Stimulated activated CD4-positive, alpha-beta T cell treated with anti-CD3 and anti-CD28 coated beads, TNF-alpha, amount 100 ng/mL, for 1 hour (primary cell): ENCODE measurements at places on chromosomes 4 and X.

DNA sequence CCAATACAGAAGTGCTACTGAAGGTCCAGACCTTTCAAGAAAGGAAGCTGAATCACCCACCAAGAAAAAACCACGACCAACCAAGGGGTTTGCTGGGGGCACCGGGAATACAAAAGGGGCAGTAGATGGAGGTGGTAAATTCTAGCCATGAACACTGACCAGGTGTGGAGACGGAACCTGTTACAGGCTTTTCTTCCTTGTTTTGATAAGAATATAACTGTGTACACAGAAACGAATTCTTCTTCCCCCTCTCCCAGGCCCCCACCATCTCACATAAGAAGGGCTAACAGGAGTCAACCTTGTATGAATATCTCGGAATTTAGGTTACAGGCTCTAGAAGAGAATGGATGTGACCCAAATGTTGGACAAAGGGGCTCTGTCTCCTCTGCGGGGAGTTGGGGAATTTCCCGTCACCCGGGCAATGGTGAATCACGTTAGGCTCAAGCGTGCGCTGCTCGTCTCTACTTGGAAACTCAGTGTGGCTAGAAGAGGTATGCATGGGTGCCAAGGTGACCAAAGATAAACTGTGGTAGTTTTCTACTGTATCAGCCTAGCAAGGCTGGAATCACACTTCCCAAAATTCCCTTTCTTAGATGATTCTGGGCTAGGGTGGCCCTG, 87.0 kb downstream of the AFAP1 start:
- DNase-seq, result no peak

DNA sequence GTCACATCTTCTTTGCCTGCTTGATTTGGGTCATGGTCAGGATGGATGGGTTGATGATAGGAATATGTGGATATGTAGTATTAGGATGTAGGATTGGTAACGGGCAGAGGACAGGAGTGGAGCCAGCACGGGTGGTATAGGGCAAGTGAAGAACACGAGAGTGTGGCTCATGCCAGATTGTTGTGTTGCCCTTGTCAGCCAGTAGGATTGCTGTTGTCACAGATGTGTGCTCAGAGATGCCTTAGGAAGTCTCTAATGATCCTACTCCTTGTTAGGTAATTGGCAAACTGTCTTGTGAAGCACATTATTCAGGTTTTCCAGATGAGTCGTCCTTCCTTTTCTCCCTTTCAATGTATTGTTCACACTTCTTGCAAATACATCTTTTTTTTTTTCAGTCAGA, 5.5 kb downstream of the ATP10D start:
- no peak for DNase-seq

DNA sequence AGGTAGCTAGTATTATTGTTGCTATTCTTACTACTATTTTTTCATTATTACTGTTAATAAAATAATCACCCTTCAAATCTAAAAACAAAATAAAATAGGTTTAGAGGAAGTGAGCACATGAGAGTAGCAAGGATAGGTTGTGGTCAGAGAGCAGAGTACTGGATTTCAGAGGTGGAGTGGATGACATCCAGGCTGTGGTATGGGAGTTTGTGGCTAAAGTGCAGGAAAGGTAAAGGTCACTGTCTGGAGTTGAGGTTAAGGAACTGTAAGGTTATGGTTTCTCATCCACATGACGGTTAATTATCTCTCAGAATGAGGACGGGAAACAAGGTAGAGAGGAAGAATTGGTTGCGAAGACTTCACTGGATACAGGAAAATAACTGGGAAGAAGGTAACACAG, 27.7 kb downstream of the STEEP1 start:
- no peak for DNase-seq

DNA sequence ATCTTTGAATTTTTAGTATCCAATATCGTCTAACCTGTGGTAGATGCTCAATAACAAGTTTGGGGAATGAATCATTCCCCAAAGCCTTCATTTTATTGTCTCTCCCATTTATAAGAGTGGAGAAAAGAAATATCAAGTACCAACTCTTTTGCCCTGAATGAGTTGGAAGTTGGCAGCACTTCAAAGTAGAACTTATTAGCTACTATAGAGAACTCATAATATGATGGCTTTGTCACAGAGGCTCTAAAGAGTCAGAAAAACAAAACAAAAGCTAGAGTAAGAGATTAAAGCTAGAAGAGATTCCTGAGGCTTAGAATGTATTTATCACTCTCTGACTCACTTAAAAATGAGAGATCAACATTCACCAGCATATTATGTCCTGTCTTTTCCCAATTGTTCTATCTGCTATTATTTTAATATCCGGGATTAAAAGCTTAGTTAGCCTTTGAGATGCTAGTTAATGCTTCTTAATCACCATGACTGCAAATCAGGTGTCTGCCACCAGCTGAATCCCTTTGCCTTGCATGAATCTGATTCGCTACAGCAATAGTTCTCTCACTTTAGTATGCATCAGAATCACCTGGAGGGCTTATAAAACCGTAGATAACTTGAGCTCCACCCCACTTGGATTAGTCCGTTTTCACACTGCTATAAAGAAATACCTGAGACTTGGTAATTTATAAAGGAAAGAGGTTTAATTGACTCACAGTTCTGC, 77.9 kb downstream of the PALLD start:
- DNase-seq, result no peak

- DNase-seq, result no peak
Measured at GRCh38 chrX:68892651-68893050, 63.8 kb downstream of the EFNB1 start.

DNA sequence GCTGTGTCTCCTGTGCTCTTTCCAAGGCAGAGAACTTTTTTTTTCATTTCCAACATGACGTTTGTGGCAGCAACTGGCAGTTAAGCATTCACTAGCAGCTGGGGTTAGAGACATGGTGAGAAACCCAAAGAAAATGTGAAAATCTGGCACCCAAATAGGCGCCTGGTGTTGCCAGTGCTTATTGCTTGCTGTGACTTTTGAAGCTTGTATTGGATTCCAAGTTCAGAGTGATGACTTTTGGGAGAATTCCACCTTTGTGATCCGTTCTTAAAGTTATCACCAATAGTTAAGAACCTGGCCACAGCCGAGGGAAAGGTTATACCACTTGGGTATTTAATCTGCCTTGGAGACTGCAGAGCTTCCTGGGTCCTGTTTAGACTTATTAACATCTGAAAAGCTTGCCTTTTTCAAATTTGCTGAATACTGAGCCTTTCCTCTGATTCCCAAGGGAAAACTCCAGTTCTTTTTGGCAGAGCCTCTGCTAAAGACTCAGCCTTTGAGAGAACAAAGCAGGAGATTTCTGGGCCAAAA, 101.0 kb downstream of the OPHN1 start:
- no peak for DNase-seq

- no peak for DNase-seq
Measured at GRCh38 chr4:179372746-179373145, 1930.5 kb upstream of the AGA start.

GRCh38 chrX:121122332-121122731, 74.9 kb downstream of the GLUD2 start:
- no peak for DNase-seq
